Renal cortex interstitium (tissue), 15 donors: ENCODE measurements at places on chromosomes 12 and 14.

GRCh38 chr14:96135285-96135684 is 69.4 kb upstream of the BDKRB2 start:
- no peak for DNase-seq

GRCh38 chr14:70073924-70074566 is 114.7 kb downstream of the SLC8A3 start:
- DNase-seq, result peak; percentile 35

DNA sequence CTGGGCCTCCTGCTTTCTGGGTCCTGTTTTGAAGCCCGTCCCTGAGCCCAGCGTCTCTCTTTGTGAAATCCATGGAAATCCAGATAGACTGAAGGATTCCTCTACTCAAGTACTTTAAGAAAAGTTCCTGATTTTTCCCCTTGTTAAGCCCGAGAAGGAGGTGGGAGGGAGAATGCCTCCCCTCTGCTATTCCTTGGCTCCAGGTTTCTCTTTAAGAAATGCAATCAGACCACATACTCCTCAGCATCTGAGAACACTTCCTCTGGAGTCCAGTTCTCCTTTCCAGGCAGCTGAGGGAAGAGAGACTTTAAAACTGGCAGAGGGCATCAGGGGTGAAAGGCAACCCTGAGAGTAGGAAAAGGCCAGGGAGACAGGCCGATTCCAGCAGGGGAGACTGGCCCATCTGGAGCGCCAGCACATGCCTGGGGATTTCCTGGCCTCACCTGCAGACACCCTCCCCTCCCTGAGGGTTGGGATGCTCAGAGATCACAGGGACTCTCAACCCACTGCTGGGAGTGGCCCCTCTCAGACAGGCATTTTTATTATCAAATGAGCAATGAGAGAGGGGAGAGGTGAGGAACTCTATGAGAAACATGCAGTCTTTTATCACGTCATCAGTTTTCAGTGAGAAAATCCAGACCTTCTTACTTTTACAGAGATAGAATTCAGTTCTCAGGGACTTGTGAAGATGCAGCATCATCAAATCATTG is 2.0 kb upstream of the EMP1 start:
- no peak for DNase-seq

GRCh38 chr12:1884651-1885050 is 33.8 kb downstream of the CACNA2D4 start:
- DNase-seq, result no peak
